Jurkat, Clone E6-1 (cell line): ENCODE measurements at places on chromosomes 13 and 19.

- DNase-seq, result no peak
These were observed 14.8 kb downstream of the BRD4 start for GRCh38 chr19:15317392-15318071.

- DNase-seq, result peak; percentile 63
These were observed 53.2 kb downstream of the GPR12 start for GRCh38 chr13:26707122-26708006.

DNA sequence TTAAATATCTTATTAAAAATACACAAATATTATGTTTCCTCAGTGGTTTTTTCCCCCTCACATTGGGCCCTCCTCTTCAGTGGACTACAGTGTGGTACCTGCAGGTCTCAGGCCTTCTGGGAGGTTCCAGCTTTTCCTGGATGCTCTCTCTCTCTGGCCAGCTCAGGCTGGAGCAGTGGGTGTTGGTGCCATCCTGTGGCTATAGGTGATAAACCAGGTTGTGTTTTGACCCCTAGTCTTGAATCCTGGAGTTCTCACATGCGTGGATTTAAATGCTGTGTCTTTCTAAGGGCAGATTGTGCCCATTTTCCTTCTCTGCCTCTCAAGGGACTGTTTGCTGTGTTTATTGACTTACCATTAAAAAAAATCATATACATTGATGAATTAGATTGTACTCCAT lies 41.2 kb upstream of the ZNF527 start:
- DNase-seq, result no peak

- DNase-seq, result no peak
These were observed 109.4 kb downstream of the SACS start for GRCh38 chr13:23323946-23324709.

GRCh38 chr13:36431204-36432105 lies 840 bp upstream of the CCNA1 start:
- no peak for DNase-seq

DNA sequence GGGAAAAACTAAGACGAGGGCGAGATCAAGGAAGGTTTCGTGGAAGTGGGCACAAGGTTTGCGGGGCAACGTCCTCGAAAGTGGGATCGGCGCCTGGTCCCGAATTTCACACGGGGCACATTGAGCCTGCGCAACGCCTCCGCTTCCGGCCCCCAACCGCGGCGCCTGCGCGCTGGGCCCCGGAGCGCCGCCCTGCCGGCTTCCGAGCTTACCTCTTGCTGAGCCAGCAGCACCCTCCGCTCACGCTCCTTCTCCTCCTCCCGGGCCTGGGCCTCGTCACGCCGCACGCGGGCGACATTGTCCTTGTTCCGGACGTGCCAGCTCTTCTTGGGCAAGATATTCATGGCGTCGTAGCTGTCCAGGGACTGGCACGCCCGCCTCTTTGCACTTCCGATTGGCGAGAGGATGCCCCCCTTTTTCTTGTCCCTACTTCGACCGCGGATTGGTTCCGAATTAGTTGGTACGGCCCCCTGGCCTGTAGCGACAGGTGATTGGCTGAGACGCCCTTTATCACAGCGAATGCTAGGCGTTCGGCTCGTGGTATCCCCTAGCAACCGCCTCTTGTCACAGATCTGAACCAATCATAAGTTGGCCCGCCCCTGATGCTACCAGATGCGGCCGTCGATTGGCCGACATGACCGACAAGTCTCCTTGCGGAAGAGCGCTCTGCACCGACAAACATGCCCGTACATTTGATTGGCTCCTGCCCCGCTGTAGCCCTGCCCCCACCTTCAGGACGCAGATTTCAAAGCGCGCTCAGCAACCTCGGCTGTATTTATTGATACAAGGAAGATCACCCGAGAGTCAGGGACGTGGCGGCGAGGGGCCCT lies at the start of gene LENG1:
LENG1 (minus strand) TSS at position 370 of the 830 bp plus-strand sequence; CDS start at position 344, 26 bp downstream.
- DNase-seq, result peak; percentile 100

GRCh38 chr13:97339988-97340749 lies 93.8 kb upstream of the RAP2A start:
- no peak for DNase-seq

- DNase-seq, result peak; percentile 98
These were observed 26.3 kb downstream of the TSSK6 start for GRCh38 chr19:19488875-19489690.

DNA sequence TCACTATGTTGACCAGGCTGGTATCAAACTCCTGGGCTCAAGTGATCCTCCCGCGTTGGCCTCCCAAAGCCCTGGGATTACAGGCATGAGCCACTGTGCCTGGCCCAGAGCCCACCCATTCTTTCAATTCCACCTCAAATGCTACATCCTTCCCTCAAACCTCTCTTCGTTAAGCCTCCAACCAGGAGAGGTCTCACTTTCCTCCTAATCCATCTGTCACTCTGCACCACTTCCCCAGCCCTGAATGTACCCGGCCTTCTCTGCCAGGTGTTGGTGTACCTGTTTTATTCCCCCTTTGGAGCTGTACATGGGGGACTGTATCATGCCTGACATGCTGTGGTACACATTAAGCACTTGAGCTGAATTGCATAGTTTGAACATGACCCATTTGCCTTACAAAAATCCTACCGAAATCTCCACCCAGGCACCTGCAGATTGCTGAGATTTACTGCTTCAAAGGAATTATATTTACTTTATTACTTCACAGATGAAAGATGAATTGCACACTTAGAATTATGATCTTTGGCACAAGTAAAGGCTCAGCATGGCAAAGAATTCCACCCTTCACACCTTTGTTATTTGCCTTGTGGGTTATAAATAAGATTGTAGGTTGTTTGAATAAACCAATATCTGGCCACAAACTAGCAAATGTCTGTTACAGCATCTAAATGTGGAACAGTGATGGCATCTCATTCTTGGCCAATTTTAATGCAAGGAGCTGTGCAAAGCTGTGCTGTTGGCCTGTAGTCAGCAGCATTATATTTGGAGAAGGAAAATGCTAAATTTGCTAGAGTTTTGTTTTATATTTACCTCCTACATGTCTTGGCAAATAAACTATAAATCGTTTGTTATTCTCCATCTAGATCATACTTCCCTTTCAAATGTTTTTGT lies 15.6 kb upstream of the WASF3 start:
- DNase-seq, result no peak

DNA sequence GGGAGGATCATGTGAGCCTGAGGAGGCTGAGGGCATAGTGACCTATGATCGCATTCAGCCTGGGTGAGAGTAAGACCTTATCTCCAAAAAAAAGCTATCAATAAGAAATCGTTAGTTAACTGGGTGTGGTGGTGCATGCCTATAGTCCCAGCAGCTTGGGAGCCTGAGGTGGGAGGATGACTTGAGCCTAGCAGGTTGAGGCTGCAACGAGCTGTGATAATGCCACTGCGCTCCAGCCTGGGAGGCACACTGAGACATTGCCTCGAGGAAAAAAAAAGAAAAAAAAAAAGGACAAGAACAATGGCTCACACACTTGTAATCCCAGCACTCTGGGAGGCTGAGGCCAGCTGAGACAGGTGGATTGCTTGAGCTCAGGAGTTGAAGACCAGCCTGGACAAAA lies 16.2 kb downstream of the PSPC1 start:
- no peak for DNase-seq

- DNase-seq, result no peak
These were observed 13.1 kb downstream of the ERFL start for GRCh38 chr19:41915021-41915775.

DNA sequence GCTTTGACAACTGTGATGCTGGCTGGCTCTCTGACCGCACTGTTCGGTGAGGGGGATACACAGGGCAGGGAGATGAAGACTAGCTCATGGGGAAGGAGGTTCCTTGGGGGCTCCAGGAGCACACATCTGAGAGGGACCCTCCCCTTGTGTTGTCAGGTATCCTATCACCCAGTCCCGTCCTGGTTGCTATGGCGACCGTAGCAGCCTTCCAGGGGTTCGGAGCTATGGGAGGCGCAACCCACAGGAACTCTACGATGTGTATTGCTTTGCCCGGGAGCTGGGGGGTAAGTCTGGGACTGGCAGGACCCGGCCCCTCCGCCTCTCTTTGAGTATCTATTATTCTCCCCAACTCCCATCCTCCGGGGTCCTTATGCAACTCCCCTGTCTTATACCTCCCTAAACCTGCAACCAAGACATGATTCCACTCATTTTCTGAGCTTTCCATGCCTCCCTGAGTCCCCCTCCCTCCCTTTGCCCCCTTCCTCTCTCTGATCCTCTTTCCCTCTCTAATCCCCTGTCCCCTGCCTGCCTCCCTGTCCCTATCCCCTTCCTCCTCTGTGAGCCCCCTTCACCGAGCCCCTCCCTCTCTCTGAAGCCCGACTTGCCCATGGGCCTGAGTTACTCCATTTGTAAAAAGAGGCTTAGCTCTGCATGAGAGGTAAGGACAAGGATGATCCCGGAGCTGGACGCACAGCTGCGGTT lies 12.5 kb downstream of the NCAN start:
- DNase-seq, result no peak

GRCh38 chr13:36370108-36370429 lies 23.9 kb upstream of the SPART start:
- DNase-seq, result no peak

DNA sequence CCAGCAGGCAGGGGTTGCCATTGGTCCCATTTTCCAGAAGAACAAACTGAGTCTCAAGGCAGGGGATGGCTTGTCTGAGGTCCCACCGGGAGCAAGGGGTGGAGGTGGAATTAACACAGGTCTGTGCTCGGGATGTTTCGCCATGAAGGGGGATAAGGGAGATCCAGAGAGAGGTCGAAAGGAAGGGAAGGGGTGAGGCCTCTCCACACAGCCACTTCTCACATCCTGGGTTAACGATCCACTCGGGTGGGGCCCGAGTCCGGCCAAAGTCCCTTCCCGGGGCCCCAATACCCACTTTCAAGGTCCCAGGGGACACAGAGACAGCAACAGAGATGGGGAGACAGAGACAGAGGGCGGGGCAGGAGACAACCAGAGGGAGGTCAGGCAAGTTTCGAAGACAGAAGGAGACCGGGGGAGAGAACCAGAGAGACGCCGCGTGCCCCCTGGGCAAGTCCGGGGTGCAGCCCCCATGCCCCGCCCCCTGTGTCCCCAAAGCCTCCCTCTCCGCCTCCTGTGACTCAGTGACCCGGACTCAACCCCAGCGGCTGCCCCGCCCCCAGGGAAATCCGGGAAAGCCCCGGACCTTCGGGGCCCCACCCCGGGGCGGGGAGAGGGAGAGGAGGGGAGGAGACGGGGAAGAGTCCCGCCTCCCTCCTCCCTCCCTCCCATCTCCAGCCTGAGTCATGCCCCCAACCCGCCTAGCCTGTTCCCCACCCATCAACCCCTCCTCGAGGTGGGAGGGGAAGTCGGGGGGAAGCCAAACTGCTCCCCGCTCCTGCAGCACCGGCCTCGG lies 1.4 kb upstream of the BCL3 start:
- DNase-seq, result peak; percentile 43

GRCh38 chr19:46823049-46823448 lies 27.6 kb downstream of the AP2S1 start:
- no peak for DNase-seq
